ENCODE measurements at places on chromosomes 7 and 10.

- DNase-seq = no peak
Observed at GRCh38 chr10:6751363-6751762, 171.3 kb upstream of the PRKCQ start.

- DNase-seq = no peak
Observed at GRCh38 chr10:112159469-112159868, 24.1 kb downstream of the GPAM start.

DNA sequence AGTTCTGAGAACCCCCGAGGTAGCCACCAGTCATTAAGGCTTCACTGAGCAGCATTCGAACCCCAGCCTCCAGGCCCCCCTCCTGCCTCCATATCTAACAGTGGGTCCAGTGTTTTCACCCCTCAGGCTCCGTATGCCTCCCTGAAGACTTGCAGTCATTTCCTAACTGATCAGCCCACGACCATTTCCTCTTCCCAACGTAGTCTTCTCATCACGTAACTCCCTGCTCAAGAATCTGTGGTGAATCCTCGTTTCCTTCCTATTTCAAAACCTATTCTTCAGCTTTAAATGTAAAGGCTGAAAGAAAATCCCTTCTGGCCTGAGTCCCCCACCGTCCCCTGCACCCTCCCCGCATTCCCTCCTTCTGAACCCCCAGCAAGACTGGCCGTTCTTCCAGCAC lies 21.1 kb downstream of the FRMD4A start:
- DNase-seq = no peak

- DNase-seq = no peak
Observed at GRCh38 chr10:88991899-88992320, 1.3 kb downstream of the FAS start.

DNA sequence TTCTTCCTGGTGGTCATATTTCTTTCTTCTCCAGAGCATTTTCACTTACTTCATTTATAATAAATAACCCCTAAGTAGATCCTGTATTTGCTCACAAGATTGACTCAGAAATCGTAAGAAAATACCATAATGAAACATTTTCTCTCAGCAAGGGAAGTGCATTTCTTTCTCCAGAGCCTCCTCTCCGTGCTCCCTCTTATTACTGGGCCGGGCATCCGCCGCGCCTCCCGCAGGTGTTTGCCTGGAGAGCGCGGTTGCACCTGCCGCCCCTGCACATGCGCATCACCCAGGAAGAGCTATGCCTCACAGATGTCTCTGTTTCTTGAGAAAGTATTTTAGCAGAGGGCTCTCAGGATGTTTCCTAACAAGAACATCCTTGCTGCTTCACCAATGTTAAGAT lies 509.2 kb downstream of the TCERG1L start:
- no peak for DNase-seq

GRCh38 chr10:78640796-78641636 lies 427.8 kb upstream of the ZMIZ1 start:
- no peak for DNase-seq

Data from effector CD8-positive, alpha-beta T cell (primary cell).